Activated CD8-positive, alpha-beta memory T cell treated with anti-CD3 and anti-CD28 coated beads for 4 hours (primary cell): ENCODE measurements at places on chromosomes 3 and 15.

DNA sequence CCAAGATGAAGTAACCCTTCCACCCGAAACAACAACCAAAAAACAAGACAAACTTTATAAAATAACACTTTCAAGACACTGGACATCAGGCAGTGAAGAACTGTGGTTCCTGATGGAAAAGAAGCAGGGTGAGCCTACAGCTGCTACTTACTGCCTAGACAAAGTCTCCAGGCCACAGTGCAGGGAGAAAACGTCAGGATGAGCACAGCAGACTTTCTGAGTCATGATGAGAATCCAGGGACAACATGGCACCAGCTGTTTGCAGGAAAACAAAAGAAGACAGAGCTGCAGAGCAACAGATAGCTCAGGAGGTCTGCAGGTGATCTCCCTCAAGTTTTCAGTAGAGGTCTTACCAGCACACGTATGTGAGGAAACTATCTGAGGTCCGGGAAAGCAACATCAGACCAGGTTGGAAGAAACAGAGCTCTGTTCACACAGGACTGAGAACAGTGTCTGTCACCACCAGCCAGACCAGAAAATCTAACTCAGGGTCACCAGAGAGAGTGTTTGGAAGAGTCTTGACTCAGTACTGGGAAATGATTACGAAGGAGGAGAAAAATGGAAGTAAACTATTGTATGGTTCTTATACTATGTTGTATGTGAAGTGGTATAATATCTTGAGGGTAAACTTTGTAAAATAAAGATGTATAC is 108.9 kb downstream of the ANO10 start:
- DNase-seq = no peak

GRCh38 chr15:75131269-75131643 is 70.4 kb upstream of the C15orf39 start:
- no peak for DNase-seq

DNA sequence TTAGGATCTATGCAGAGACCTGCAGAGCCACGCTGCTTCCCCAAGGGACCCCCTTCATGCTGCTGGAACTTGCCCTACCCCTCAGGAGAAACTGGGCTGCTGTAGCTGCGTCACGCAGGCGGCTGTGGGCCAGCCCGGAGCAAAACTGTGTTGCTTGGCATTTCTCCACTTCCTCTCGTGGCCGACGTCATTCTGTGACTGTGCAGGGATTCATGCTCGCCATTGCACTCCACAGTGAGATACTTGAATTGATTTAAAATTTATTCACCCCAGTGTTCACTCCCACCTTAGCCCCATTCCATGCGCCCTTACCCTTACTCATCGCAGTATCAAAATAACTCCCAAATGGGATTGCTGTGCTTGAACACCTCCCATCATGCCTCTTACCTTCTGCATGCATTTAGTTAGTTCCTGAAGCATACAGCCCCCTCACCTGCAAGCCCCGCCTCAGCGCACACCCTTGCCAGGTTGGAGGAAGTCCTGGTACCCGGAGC is 45.7 kb downstream of the TMEM44 start:
- no peak for DNase-seq

GRCh38 chr3:70256566-70256965 is 55.9 kb downstream of the MDFIC2 start:
- DNase-seq = no peak

DNA sequence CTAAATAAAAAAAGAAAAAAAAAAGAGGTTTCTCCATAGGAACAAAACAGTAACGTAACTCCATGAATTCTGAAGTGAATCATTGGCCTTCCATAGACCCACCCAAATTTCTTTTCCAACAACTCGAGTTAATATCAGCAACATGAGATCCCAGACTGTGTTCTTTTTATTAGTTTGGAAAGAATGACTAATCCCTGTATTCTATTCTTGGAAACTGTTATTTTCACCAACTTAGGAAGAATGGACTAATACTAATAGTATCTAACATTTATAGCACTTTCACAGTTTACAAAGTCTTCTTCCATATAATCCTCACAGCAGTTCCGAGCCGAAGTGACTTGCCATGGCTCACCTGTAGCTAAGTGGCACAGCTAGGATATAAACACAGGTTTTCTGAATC is 72.7 kb upstream of the SLC4A7 start:
- no peak for DNase-seq

- DNase-seq = no peak
Observed at GRCh38 chr15:39730552-39730951, 52.1 kb downstream of the FSIP1 start.

DNA sequence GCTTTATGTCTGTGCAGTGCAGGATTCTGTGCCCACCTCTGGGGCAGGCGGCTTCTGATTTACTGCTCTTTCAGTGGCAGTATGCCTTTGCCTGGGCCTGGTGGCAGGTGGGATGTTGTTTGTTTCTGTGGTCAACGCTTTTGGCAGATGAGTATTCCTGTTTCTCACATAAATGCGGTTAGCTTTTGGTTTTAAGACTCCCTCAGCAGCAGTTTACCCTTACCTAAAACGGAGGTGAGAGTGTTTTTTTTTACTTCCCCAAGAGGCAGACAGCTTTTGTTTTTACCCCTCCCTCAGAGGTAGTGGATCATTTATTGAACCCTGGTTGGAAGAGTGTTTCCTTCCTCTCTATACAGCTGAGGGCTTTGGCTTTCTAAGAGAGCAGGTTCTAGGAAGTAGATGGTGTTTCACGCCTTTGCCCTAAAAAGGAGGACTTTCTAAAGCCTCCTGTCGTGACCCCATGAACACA is 134.1 kb upstream of the PLSCR5 start:
- no peak for DNase-seq

DNA sequence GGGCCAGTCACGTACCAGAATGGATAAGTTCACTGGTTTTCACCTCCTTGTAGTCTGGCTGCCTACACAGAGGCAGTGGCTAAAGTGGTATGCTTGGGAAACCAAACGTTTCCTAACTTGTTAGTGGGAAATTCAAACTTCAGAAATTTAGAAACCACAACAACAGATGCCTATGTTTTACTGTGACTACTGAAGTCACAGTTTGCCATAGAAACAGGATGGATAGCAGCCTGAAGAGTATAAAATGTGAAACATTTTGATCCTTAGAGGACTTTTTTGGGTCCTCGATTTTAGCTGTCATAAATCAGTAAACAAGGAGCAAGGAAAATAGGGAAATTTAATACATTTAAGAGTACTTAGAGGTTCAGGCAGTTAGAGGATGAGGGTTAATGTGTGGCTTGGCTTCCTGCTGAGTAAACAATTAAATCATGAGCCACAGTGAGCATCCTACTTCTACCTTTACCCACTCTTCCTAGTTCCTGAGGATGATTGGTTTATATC is 48.6 kb downstream of the CMSS1 start:
- DNase-seq = no peak

- no peak for DNase-seq
Observed at GRCh38 chr3:56123487-56123886, 344.8 kb downstream of the ERC2 start.

- DNase-seq = no peak
Observed at GRCh38 chr15:62107571-62108121, 40.9 kb downstream of the C2CD4A start.
